ENCODE measurements at places on chromosomes 3 and 15.

DNA sequence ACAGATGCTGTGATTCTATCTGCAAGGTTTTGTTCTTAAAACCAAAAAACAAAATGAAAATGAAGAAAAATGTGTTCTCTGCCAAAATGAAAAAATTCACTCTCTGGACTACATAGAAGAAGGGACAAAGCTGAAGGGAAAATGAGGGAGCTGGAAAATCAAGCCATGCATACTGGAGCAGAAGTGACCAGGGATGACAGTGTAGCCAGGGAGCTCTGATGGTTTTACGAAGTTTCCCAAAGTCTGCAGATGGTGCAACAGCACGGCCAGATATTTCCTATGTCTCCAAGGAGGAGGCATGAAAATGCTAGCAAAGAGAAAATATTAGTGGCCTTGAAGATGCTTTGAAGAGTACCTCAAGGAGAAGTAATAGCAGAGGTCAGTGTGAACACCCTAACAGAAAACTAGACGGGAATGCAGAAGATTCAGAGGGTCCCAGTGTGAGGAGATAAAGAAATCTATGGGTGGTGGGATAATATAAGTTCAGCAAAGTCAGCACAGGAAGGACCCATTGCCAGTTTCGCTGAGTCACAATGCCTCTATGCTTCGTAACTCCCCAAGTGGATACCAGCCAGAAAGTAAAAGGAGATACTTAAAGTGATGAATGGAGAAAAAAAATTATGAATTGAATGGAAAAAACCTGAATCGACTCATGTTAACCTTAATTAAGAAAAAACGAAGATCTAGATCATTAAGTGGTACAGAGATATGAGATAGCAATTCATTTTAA lies 39.0 kb upstream of the POMGNT2 start:
- no peak for DNase-seq

DNA sequence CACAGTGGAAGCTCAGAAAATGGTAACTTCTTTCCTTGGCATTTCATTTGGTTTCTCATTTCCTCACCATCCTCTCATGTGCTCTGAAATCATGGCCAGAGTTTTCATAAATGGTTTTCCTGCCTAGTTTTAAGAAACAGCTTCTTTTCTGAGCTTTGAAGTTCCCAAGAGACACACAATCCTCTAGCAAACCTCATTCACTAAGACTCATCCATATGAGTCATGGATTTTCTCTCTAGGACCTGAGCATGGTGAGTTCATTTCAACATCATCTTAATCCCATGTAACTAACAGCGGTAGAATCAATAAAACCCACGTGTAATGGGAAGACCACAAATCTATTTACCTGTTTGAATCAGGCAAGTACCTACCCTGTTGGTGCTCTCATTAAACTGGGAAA lies 274.5 kb upstream of the LRTM1 start:
- no peak for DNase-seq

DNA sequence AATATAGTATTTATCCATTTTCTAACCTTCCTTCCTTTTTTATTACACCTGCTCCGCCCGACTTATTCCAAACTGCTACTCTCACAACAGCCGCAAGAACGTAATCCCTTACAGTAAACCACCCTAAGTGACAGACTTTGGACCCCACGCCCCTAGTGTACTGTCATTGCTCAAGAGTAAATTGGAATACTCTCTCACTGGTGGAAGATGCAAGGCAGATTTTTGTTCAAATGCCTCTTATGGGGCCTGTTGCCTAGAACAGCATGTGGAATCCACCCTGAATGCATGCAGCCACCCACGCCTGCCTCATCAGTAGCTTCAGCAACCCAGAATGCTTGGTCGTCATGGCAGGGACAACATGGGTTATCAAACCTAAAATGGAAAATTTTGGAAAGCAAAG lies 226.2 kb upstream of the ST8SIA2 start:
- no peak for DNase-seq

DNA sequence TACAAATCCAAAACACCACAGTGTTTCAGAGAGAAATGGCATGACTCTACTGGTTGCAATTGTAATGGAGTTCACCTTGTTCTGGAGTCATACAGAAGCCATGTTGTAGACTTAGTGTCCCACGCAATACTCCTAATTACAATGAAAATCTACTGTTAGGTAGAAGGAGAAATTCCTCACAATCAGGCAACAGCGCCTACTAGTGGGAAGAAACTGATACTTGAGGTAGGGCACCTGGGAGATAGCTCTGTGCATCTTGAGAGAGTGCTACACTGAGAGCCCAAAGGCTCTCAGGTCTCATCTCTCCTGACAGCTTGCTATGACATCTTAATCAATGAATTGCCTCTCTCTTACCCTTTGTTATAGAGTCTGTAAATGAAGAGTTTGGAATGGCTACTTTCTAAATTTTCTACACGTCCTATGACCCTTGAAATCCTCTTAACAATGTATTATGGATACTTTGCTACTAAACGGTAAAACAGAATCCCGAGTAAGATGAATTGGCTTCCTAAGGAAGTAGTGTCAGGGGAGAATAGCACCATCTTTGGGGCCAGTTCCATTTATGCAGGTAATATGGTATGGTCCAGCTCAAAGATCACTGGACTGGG lies 422.7 kb upstream of the TPRG1 start:
- no peak for DNase-seq

GRCh38 chr3:13902648-13903238 lies 22.9 kb upstream of the WNT7A start:
- no peak for DNase-seq

DNA sequence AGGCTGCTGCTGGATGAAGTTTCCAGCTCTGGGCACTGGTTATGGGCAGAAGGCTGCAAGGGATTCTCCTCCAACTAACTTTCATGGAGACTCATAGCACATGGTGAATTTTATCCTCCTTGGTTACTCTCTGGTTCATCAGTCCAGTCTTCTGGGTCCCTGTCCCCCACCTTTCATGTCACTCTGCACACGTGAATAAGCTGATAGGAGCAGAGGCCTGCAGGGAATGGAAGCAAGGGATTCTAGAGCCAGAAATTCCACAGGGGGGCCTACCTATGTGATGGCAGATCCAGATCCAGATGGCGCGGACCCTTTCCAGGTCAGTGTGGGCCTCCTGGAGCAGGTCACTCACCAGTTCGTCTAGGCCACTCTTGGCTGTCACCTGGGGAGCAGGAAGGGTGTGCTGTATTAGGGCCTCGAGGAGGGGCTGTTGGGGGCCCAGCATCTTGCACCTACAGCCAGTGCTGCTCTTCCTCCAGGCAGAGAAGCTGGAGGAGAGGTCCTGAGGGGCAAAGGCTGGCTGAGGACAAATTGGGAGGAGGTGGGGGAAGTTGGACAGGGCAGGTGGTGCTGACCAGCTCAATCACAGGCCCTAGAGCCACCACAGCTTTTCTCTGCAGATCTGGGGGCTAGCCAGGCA lies 30.2 kb downstream of the KY start:
- DNase-seq: no peak

DNA sequence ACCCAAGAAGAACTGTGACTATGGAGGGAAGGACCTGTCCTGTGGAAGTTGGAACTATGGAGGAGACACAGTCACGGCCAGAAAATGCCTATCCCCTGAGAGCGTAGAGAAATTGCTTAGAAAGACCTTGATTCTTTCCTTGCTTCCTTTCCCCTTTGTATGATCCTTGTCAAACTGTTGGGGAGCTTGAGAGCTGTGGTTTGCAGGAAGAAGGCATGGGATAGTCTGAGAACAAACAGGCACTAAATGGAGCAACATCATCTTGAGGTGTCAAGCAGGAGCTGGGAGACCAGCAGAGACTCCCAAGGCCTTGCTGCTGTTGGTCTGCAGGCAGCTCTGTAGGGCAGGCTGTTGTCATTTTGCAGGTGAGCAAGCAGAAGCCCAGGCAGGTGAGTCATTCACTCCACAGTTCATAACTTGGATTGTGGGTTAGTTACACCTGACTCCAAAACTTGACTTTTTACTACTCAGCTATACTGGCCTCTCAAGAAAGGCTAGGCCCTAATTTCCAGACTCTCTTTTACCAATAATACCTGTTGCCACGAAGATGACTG lies 298.9 kb downstream of the LRTM1 start:
- no peak for DNase-seq

GRCh38 chr15:64837502-64837901 lies 4.2 kb upstream of the PLEKHO2 start:
- DNase-seq: no peak
